A549 treated with Hydrocortisone at 1 μM for 4 hours (cell line): ENCODE measurements at places on chromosomes 12 and 14. TPM values are rescaled to one million over a fixed set of nuclear protein-coding genes. Genes with fewer than 3 reads are reported as not detected.

Gene POLE2
- total RNA-seq: 10.2 to 16.0 TPM (median 12.4 TPM) in 5 replicates

Gene CCDC38
- total RNA-seq: 0.07 to 0.30 TPM (median 0.14 TPM) in 5 replicates

Gene ASCL4
- total RNA-seq: not detected in 5 replicates

Gene RASAL1
- 0.17 to 0.46 TPM (median 0.33 TPM) in 5 replicates for total RNA-seq

Gene LRFN5
- not detected in 5 replicates for total RNA-seq

Gene KIF26A
- 2.9 to 4.3 TPM (median 3.9 TPM) in 5 replicates for total RNA-seq

Gene CCDC60
- not detected in 5 replicates for total RNA-seq

Gene TMEM179
- total RNA-seq: 0.10 to 0.43 TPM (median 0.35 TPM) in 5 replicates

Gene MIPOL1
- 1.8 to 3.2 TPM (median 3.2 TPM) in 5 replicates for total RNA-seq

Gene SYCP3
- total RNA-seq: 0.18 TPM in 1 of 5 replicates, not detected in the others

Gene PELI2
- 0.73 to 1.3 TPM (median 1.2 TPM) in 5 replicates for total RNA-seq

Gene PLA2G1B
- total RNA-seq: not detected in 5 replicates

Gene GDF3
- total RNA-seq: not detected in 5 replicates

Gene EML1
- total RNA-seq: 28.1 to 41.4 TPM (median 33.6 TPM) in 5 replicates

Gene RDH16
- total RNA-seq: 0.12 to 0.22 TPM (median 0.15 TPM) in 5 replicates

Gene RNASE3
- not detected in 5 replicates for total RNA-seq

Gene MGP
- total RNA-seq: 0.08 TPM in 1 of 5 replicates, not detected in the others

Gene CD69
- not detected in 5 replicates for total RNA-seq

Gene SSTR1
- not detected in 5 replicates for total RNA-seq

Gene KRT75
- 0.07 to 0.18 TPM (median 0.09 TPM) in 5 replicates for total RNA-seq

Gene TRIM9
- 12.1 to 14.2 TPM (median 13.5 TPM) in 5 replicates for total RNA-seq

Gene ETFBKMT
- 0.88 to 1.3 TPM (median 1.1 TPM) in 5 replicates for total RNA-seq

Gene KRT83
- 2.1 to 7.9 TPM (median 6.3 TPM) in 5 replicates for total RNA-seq

Gene CD4
- total RNA-seq: not detected in 5 replicates

Gene METAP2
- 119 to 186 TPM (median 123 TPM) in 5 replicates for total RNA-seq

Gene JAG2
- 20.6 to 25.9 TPM (median 24.0 TPM) in 5 replicates for total RNA-seq

Gene CAPZA3
- total RNA-seq: not detected in 5 replicates

Gene CLEC4A
- 0.21 TPM in 1 of 5 replicates, not detected in the others for total RNA-seq

Gene PYM1
- total RNA-seq: 39.8 to 42.5 TPM (median 41.0 TPM) in 5 replicates

Gene CTSG
- not detected in 5 replicates for total RNA-seq

Gene LYZ
- total RNA-seq: 0.05 to 0.37 TPM in 2 of 5 replicates, not detected in the others

Gene CD163L1
- 0.13 to 0.70 TPM (median 0.32 TPM) in 5 replicates for total RNA-seq

Gene TRIP11
- 5.9 to 9.8 TPM (median 9.1 TPM) in 5 replicates for total RNA-seq

Gene RPGRIP1
- 0.09 to 0.25 TPM (median 0.17 TPM) in 5 replicates for total RNA-seq

Gene NCAPD2
- 52.3 to 78.1 TPM (median 59.3 TPM) in 5 replicates for total RNA-seq

Gene GLI1
- 4.5 to 6.2 TPM (median 5.6 TPM) in 5 replicates for total RNA-seq

Gene POTEM
- total RNA-seq: not detected in 5 replicates

Gene LMNTD1
- total RNA-seq: not detected in 5 replicates

Gene NRXN3
- 0.55 to 1.4 TPM (median 0.94 TPM) in 5 replicates for total RNA-seq
